Fibroblast of upper back skin (primary cell): ENCODE measurements at places on chromosomes 11 and 22.

DNA sequence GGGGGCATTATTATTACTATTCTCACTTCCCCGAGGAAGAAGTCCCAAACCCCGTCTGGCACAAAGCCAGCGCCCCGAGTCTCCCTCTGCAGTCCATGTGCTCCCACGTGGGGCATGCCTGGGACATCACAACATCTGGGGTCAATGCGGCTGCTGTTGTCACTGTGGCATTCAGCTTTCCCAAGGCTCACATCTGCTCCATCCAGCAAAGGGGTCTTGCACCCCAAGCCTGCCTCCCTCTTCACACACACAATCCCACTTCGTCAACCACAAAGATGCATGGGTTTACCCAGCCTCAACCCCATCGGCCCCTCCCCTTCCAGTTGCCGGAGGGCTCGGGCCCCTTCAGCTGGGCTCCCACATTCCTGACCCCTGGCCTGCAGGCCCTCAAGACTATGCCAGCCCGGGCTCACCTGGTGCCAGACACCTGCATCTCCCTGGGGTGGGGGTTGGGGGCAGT, 23.5 kb upstream of the RTN4R start:
- DNase-seq: no peak

GRCh38 chr22:45698094-45698493, 26.5 kb downstream of the ATXN10 start:
- DNase-seq: no peak

- peak; percentile 79 for DNase-seq
These were observed 40.8 kb upstream of the MYO18B start for GRCh38 chr22:25701056-25701780.

DNA sequence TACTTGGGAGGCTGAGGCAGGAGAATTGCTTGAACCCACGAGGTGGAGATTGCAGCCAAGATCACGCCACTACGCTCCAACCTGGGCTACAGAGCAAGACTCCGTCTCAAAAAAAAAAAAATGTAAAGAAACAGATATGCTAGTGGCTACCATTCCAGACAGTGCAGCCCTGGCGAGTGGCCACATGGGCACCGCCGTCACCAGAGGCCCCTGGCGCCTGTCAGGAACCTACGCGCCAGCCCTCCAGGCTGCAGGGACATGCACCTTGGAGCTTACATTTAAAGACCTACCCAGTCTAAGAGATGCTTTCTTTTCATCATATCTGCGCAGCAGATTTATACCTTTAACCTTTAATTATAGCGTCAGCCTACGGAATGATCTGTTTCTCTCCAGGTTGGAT, 37.2 kb upstream of the IGSF9B start:
- no peak for DNase-seq

- no peak for DNase-seq
These were observed 636.8 kb upstream of the CCDC179 start for GRCh38 chr11:23497040-23497439.

DNA sequence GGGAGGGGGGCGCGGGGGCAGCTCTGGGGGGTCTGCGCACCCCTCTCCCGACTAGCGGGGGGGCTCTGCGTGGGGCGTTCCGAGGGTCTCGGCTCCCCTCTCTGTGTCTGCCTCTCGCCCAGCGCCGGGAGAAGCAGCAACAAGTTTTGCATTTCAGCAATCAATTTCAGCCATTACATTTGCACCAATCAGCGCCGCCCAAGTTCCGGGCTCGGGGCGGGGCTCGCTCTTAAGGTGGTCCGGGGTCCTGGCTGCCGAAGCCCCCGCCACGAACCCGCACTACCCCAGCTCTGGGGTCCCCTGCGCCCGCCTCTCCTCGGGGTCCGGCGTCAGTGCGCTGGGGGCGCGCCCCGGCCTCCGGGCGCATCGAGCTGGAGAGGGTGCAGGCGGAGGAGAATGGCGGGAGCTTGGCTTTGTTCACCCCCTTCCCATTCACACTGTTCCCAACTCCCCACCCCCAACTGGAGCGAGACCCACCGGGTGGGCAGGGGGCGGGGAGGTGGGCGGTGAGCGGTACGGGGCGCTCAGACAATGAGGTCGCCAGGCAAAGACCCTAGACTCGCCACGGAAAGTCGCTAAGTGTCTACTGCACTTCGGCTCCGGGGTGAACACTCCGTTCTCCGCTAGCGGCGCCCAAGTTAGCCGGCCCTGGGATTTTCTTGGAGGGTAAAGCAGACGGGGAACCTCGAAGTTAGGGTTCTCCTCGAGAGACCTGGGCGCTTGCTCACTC, at the start of gene MN1:
TSS of gene MN1 (minus strand) at position 141 of the 730 bp plus-strand sequence. CDS start 1,213 bp downstream, outside the sequence.
- peak; percentile 76 for DNase-seq

GRCh38 chr22:28243539-28243938, 324.5 kb upstream of the PITPNB start:
- DNase-seq: peak; percentile 50

DNA sequence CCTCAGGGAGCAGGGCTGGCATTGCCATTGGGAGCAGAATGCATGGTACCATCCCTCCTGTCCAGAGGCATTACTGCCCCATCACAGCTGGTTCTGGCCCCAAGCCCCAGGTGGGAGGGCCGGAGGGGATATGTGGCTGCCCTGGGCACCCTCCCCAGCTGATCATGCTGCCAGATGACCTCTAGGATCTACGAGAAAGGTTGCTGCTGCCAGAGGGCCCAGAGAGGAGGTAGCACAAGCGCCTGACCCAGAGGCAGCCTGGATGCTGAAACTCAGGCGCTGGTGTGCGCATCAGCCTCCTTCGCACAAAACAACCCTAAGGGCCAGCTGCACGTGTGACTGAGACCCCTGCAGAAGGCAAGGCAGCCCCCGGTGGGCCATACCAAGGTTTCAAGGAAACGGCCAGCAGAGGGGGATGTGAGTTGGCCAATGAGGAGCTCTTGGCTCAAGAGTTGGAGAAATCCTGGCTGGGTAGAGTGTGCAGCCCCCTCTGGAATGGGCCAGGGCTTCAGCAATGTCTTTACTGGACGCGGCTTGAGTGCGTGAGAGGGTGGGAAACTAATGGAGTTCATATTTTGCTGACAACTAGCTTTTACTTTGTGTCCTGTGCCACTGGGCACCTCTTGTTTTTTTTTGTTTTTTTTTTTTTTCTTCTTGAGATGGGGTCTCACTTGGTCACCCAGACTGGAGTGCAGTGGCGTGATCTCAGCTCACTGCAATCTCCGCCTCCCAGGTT, 88.3 kb upstream of the PARVA start:
- DNase-seq: no peak

DNA sequence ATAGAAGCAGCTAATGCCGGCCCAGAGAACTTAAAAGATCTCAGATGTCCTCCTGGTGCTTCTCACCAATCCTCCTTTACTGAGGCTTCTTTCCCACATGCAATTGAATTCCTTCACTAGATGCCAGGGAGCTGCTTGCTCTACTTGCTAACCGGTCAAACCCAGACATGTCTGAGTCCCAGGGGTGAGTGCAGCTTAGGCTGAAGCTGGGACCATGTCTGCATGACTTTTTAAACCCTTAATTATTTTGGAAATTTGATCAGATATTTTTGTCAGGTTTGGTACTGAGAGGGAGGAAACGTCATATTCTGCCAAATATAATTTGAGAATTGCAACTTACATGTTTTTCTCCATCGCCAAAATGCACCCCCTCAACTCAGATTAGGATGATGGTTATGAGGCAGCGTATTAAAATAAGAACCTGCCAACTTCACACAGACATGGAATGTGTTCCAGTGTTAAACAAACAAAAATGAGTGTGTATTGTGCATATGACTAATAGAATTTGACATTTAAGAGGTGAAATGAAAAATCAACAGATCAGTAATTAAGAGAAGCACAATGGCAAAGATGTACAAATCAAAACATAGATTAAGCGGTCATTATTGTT, 529.5 kb downstream of the ETS1 start:
- no peak for DNase-seq

DNA sequence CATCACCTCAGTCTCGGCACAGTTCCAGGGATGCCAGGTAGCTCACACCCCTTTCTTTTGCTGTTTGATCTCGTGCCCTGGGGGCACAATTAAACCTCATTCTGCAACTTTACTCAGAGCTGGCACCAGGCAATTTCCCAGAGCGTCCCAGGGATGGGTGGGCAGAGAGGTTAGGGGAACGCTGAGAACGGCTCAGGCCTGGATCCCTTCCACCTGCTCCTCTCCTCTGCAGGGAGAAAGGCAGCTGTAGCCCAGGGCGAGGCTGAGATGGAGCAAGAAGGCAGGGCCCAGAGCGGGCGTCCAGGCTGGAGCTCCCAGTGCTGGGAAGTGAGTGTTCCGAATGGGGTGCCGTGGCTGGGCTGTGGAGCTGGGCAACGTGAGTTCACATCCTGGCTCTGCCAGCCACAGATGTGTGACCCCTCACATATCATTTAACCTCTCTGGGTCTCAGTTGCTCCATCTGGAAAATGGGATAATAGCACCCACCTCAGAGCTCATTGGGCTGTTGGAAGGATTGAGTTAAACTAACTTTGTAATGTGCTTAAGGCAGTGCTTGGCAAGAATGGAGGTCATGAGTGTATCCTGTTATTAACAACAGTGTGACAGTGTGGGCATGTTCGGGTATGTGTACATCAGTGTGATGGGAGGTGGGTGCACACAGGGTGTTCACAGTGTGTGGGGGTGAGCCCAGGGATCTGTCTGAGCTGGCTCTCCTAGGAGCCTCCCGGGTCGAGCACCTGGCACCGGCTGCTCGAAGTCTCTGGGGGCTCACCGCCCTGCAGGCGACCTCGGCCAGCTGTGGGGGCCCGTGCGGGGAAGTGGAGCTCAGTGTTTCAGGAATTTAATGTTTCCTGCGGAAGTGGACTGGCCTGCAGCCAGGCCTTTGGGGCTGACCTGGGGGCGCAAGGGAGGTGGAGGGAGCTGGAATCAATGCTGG, 15.5 kb downstream of the OTUB1 start:
- DNase-seq: peak; percentile 55

- no peak for DNase-seq
These were observed 67.9 kb upstream of the PITPNB start for GRCh38 chr22:27986937-27987336.

DNA sequence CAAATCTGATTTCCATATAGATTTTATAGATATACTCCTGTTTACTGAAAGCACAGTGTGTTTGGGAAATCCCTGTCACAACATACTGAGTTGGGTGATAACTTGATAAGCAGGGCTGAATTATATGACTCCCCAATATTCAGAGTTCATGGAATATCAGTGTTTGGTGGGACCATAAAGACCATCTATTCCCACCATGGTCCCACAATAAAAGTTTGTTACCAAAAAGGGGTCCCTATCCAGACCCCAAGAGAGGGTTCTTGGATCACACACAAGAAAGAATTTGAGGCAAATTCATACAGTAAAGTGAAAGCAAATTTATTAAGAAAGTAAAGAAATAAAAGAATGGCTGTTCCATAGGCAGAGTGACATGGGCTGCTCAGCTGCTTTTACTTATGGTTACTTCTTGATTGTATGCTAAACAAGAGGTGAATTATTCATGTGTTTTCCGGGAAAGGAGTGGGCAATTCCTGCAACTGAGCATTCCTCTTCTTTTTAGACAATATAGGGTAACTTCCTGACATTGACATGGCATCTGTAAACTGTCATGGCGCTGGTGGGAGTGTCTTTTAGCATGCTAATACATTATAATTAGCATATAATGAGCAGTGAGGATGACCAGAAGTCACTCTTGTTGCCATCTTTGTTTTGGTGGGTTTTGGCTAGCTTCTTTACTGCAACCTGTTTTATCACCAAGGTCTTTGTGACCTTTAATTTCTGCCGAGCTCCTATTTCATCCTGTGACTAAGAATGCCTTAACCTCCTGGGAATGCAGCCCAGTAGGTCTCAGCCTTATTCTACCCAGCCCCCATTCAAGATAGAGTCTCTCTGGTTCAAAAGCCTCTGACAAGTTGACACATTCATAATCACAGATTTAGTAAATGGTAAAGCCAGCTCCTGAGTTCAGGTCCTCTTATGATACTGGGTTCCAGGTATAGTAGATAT, 240.6 kb upstream of the PDGFD start:
- no peak for DNase-seq

DNA sequence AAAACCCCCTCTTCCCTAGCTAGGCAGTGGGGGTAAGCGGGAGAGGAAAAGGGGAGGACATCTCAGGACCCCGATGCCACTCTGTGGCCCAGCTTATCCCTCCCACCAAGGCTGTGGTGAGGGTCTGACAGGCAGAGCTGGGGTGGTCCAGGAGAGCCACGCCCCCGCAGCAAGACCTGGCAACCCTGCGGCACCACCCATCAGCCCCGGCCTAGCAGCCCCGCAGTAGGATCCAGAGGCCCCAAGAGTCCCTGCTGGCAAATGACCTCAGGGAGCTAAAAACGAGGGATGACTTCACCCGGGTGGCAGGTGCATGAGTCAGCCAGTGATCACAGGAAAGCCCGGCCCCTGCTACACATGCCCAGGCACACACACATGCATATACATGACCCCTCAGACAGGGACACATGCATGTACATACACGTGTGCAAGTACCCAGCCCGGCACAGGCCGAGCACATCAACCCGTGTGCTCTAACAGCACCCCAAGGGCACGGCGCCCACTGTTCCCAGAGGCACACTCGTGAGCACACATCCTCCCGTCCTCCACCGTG, 32.3 kb downstream of the ARVCF start:
- DNase-seq: peak; percentile 33

- no peak for DNase-seq
These were observed 9.2 kb downstream of the RELA start for GRCh38 chr11:65653229-65654225.

DNA sequence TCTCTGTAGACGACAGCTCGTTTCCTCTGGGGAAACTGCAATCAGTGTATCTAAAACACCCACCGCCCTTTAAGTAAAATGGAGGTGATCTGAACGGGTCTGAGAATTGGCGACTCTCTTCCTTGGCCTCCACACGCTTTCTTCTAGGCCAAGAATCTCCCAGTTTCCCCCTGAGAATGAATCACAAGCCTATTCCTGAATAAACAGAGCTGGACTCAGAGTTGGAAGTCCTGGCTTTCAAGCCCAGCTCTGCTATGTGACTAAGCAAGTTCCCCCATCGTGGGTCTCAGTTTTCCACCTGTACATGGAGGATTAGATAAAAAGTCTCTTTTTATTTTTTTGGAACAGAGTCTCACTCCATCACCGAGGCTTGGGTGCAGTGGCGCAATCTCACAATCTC, 200.4 kb downstream of the MN1 start:
- DNase-seq: peak; percentile 21

- DNase-seq: no peak
These were observed 145.5 kb upstream of the BLID start for GRCh38 chr11:122261546-122261945.

DNA sequence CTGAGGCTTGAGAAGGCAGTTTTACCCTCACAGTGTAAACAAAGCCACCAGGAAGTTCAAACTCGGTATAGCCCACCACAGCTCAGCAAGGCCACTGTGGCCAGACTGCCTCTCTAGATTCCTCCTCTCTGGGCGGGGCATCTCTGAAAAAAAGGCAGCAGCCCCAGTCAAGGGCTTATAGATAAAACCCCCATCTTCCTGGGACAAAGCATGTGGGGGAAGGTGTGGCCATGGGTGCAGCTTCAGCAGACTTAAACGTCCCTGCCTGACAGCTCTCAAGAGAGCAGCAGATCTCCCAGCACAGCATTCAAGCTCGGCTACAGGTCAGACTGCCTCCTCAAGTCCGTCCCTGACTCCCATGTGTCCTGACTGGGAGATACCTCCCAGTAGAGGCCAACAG, 69.7 kb downstream of the TTC28 start:
- no peak for DNase-seq

GRCh38 chr11:118427707-118428106, 8.6 kb upstream of the KMT2A start:
- DNase-seq: no peak

GRCh38 chr11:45736424-45736823, 68.5 kb upstream of the SLC35C1 start:
- peak; percentile 12 for DNase-seq
